GOT3 (cell line): ENCODE measurements at places on chromosomes 5 and 9.

DNA sequence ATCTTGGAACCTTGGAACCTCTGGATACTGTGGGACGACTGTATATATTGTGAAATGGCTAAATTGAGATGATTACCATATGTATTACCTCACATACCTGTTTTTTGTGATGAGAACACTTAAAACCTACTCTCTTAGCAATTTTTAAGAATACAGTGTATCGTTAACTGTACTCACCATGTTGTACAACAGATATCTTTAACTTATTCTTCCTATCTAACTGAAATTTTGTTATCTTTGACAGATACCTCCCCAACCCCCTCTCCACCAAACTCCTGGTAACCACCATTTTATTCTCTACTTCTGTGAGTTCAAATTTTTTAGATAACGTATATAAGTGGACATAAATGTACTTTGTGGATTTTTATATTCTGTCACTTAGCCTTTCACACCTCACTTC is 126.5 kb downstream of the ZCCHC7 start:
- no peak for DNase-seq

- no peak for DNase-seq
Measured at GRCh38 chr9:85224729-85225128, 517.0 kb downstream of the AGTPBP1 start.

DNA sequence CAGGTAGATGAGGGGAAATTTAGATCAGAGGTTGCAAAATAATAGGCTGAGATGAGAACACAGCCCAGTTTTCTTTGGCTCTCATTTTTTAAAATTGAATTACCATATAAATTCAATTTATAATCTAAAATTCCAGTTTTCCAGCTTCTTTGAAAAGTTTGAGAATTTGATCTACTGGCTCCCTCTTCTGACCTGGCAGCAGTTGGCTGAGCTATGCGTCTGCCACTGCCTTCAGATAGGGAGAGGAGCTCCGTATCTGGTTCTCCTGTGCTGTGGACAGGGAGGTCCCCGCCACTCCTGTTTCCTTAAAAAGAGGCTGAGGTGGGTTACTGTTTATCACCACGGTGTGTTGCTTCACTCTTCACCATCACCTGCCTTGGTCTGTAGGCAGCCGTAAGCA is 103.7 kb downstream of the ARHGAP26 start:
- DNase-seq = no peak

DNA sequence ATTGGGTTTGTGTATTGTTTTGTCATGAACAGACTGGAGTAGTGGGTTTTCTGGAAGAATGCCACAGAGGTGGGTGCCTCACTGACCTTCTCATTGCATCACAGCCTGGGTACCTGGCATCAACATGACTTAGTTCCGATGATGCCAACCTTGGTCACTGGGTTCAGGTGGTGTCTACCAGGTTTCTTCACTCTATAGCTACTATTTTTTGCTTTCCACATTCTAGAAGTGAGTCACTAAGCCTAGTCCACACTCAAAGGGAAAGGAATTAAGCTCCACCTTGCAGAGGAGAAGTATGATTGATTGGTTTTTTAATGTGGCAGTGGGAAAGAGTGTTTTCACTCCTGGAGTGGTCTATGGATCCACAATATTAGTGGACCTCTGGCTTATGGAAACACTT is 391.9 kb downstream of the DMRT2 start:
- DNase-seq = no peak

- no peak for DNase-seq
Measured at GRCh38 chr9:133998915-133999595, 6.9 kb upstream of the VAV2 start.

DNA sequence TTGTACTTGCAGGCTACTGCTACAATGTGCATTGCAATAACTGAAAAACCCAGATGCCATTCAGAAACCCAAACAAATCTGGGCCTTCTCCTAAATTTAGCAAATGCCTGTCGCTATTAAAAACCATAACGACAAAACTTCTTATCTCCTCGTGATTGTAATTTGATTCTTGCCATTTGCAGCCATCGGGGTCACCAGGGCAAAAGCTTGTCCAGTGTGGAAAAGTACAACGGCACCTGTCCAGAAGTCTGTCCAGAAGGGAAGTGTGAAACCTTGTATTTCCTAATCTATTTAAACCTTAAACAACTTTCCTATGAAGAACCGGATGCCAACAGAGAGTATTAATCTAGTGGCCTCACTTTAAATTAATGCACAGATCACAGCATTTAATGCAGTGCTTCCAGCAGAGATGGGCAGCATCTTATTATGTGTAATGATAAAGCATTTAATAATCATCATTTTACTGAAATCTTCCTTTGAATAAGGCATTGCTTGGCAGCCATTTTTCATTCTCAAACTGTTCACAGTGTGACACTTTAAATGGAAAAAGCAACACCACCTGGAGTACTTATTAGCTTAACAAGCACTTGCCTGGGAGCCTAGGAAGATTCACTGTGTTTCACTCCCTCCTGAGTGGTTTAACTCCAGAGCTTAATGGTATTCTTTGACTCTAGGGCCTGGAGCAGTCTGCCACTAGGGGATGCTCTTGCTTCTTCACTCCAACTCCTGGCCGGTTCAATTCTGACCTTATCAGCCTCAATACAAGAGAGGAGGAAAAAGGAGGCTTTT is 4.9 kb upstream of the C7 start:
- no peak for DNase-seq

GRCh38 chr5:138616508-138616907 is 41.3 kb upstream of the HSPA9 start:
- no peak for DNase-seq

DNA sequence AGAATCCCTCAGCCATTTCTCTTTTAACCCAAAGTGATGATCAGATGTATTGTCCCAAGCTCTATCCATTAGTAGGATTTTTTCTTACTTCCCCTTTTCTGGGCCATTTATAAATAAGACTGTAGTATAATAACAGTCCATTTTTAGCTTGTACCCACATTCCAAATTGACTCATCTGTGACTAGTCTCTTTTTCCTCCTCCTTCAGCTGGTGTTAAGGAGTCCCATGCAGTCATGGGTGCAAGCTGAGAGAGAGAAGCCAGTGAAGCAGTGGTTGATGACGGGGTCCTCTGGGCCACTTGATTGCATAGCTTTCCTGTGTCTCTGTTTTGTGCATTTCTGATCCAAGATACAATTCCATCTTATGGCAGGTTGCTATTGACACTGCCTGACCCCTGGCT is 476.0 kb upstream of the CD180 start:
- DNase-seq = no peak

GRCh38 chr9:121289772-121290370 is 21.9 kb downstream of the GSN start:
- no peak for DNase-seq

- no peak for DNase-seq
Measured at GRCh38 chr9:133619791-133620190, 10.6 kb upstream of the FAM163B start.

- DNase-seq = no peak
Measured at GRCh38 chr9:135741276-135742219, 39.6 kb downstream of the KCNT1 start.

GRCh38 chr5:55584398-55585205 is 49.8 kb upstream of the PLPP1 start:
- no peak for DNase-seq

DNA sequence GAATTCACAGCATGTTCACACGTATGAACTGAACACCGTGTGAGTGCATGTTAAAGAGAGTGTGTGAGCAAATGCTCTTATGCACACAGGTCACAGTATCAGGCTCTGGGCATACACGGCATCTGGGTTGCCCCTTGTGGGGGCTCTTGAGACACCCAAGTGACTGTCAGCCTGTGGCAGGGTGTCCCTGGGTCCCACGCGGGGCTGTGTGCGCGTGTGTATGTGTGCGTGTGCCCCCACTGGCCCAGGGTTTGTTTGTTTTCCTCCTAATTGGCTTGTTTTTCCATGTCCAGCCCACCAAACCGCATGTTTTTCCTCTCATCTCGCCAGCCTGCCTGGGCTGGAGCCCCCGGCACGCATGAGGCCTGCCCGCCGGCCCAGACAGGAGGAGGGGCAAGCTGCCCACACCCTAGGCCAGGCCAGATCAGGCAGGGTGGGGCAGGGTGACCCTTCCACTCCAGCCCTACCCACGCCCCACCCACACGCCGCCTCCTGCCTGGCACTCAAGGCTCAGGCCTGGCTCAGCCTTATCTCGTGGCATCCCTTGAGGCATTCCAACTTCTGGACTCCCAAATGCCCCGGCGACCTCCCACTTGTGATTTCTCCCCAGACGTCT is 28.8 kb downstream of the CNTFR start:
- no peak for DNase-seq

- no peak for DNase-seq
Measured at GRCh38 chr5:127326431-127326830, 35.8 kb downstream of the MEGF10 start.

- no peak for DNase-seq
Measured at GRCh38 chr9:26725573-26725972, 167.0 kb downstream of the CAAP1 start.

- DNase-seq = no peak
Measured at GRCh38 chr5:77369566-77369965, 122.5 kb downstream of the WDR41 start.

DNA sequence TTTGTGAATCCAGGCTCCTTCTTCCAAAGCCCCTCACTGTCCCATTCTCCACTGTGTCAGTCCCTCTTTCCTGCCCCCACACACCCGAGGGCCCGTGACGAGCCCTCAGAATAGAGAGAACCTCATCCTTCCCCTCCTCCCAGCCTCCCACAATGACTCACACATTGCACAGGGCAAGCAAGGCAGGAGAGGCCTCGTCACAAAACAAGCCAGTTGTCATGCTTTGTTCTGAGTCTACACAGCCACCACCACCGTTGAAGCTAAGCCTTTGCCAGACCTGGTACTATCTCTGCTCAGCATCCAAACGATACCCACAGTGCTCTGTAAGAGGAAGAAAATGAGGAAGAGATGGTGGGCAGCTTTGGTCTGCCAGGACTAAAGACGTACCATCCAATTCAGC is 142.2 kb upstream of the ZNF366 start:
- no peak for DNase-seq

GRCh38 chr9:76373173-76373783 is 20.9 kb downstream of the RFK start:
- no peak for DNase-seq

DNA sequence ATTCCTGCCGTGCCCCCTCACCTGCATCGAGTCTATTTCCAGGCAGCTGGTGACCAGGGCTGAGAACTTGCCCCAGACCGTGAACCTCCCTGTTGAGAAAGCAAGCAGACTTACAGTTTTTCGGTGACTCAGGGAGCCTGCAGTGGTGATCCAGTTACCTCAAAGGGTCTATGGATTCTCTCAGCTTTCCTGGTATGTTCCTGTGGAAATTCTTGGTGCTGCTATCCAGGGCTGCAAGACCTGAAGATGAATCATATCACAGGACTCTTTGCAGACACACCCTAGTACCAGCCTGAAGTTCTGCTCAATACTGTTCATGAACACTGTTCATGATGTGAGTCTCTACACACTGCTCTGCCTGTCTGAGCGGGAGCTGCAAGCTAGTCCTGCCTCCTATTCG is 154.7 kb downstream of the WDR70 start:
- no peak for DNase-seq
